ENCODE measurements at places on chromosomes 5 and 9.

DNA sequence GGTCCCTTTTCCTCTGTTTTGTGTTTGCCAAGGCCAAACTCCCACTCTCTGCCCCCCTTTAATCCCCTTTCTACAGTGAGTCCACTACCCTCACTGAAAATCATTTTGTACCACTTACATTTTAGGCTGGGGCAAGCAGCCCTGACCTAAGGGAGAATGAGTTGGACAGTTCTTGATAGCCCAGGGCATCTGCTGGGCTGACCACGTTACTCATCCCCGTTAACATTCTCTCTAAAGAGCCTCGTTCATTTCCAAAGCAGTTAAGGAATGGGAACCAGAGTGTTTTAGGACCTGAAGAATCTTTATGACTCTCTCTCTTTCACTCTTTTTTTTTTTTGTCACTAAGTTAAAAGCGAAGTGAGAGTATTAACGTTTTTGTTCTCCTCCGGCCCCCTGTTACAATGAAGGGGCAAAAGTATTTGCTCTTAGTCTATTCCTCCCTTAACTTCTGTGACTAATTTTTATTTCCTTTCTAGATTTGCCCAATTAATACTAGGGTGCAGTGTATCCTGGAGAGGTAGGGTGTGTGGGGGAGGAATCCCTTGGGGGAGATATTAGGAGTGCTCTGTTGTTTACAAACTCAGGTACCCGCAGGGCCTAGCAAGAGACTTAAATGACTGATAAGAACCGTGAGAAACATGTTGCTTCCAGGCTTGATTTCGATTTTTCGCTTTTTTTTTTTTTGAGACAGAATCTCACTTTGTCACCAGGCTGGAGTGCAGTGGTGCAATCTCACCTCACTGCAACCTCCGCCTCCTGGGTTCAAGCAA is 14.7 kb downstream of the GM2A start:
- DNase-seq: no peak

GRCh38 chr5:177419046-177419445 is 7.4 kb upstream of the GRK6 start:
- no peak for DNase-seq

GRCh38 chr9:125700791-125701190 is 6.2 kb downstream of the MAPKAP1 start:
- DNase-seq: peak; percentile 74

- no peak for DNase-seq
Measured at GRCh38 chr5:112625689-112626438, 111.8 kb upstream of the APC start.

DNA sequence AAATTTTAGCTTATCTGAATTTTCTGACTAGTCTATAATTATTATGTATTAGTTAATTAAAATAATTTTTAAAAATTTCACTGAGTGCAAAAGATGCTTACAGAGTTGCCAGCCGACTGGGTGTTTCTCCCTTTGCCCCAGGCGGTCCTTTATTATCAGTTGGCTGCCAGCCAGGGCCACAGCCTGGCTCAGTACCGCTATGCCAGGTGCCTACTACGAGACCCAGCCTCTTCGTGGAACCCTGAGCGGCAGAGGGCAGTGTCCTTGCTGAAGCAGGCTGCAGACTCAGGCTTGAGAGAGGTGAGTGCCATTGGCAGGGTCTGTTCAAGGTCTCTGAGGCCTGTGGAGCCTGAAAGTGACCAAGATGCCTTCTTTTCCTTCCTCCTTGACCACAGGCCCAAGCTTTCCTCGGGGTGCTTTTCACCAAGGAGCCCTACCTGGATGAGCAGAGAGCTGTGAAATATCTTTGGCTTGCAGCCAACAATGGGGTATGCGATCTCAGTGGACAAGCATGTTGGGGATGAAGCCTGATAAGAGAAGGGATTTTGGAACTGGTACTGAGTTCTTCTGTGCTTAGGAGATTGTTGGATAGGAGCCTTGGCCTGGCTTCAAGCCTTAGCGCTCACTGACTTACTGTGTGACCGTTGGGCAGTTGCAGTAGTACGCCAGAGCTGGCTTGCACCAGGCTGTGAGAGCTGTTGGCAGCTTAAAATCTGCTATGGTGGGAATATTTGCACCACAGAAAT is 10.6 kb downstream of the DELE1 start:
- DNase-seq: no peak

- no peak for DNase-seq
Measured at GRCh38 chr5:8295141-8295540, 426.2 kb downstream of the MTRR start.

GRCh38 chr9:37390759-37391158 is 31.7 kb upstream of the GRHPR start:
- DNase-seq: peak; percentile 44

DNA sequence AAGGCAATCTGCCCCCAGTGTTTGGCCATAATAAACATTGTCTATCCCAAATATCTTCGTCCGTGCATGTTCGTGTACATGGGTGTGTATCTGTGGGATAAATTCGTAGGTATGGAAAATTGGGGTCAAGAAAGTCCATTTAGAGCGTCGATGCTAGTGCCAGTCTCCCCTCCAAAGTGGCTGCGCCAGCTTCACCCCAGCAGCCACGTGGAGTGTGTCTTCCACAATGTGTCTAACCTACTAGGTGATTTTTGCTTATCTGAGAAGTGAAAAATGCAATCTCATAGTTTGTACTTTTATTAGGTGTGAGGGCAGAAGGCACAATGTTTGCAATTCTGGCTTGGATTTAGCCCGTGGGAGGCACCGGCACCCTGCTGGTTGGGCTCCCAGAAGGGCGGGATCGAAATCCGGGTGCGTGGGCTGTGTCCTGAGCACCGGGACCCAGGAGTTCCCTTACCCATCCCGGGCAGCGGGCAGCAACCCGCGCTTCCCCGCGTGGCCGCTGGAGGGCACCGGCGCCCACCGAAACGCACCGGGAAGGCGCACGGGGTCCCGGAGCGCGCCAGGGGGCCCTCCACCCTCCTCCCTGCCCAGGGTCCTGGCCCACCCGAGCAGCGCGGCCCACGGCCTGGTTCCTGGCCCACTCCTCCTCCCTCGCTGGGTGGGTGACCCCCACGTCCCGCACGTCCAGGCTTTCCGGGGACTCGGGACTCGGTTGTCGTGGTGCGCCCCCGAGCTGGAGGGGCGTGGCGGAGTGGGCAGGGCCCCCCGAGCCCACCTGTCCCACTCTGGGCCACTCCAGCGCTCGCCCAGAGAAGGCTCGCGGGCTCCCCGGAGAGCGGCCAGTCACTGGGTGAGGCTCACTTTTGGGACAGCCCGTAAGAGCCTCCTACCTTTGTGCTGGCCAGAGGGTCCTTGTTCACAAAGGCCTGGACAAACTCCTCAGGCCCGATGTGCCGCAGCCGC is 55.4 kb upstream of the RNF130 start:
- peak; percentile 50 for DNase-seq

GRCh38 chr9:13588151-13589033 is 308.9 kb upstream of the MPDZ start:
- DNase-seq: no peak

DNA sequence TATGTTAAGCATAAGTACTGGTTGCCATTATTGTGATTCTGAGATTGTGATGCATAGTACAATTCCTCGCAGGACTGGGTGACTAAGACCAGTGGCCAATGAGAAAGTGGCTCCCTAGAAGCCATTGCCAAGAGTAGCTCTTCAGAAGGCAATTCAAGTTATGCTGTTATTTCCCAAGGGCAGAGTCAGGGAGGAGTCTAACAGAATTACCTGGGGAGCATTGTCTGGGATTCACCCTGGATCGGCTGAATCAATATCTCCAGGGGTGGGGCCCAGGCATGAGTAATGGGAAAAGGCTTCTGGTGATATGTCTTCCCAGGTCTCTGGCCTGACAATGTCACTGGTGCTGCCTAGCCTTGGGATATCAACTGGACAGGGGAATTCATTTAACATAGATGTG is 10.9 kb upstream of the ARHGEF28 start:
- no peak for DNase-seq

- no peak for DNase-seq
Measured at GRCh38 chr5:39015743-39016586, 58.2 kb downstream of the RICTOR start.

DNA sequence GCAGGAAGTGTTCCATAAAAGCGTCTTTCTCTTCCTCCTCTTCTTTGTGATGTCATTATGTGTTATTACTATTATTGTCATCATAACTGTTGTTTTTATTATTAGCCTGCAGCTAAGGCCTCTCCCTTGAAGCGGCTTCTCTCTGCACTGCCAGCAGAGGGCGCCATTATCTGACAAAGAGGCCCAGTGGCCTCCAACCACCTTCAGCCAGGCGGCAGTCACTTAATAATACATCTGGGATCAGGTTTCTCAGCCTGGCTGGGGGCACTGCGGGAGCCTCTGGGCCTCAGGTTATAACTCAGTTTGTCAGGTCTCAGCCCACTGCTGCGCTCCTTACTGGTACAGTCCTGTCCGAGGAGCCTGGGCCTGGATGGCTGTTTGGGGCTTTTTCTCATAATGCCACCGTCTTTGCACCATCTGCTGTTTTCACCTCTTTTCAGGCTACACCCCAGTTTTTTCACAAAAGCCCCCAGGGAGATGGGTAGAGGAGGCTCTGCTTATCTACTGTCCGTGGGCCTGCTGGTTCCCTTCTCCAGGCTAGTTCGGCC is 281.9 kb downstream of the NSG2 start:
- peak; percentile 75 for DNase-seq

GRCh38 chr9:89493671-89494070 is 4.2 kb downstream of the SEMA4D start:
- no peak for DNase-seq

DNA sequence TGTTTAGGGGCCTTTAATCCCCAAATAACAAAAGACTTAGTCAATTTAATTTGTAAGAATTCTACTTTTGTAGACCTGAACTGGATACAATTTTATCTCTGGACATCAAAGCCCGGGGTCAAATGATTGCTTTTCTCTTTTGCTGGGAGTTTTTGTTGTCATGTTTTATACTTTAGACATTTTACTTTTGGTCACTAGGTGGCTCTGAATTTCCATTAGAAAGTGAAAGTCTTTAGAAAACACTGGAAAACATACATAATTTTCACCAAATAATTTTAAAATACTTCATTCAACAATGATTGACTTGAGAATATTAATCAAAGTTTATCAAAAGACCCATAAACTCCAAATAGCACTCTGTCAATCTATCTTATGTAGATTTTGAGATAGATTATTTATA is 2.8 kb upstream of the PCA3 start:
- DNase-seq: no peak

DNA sequence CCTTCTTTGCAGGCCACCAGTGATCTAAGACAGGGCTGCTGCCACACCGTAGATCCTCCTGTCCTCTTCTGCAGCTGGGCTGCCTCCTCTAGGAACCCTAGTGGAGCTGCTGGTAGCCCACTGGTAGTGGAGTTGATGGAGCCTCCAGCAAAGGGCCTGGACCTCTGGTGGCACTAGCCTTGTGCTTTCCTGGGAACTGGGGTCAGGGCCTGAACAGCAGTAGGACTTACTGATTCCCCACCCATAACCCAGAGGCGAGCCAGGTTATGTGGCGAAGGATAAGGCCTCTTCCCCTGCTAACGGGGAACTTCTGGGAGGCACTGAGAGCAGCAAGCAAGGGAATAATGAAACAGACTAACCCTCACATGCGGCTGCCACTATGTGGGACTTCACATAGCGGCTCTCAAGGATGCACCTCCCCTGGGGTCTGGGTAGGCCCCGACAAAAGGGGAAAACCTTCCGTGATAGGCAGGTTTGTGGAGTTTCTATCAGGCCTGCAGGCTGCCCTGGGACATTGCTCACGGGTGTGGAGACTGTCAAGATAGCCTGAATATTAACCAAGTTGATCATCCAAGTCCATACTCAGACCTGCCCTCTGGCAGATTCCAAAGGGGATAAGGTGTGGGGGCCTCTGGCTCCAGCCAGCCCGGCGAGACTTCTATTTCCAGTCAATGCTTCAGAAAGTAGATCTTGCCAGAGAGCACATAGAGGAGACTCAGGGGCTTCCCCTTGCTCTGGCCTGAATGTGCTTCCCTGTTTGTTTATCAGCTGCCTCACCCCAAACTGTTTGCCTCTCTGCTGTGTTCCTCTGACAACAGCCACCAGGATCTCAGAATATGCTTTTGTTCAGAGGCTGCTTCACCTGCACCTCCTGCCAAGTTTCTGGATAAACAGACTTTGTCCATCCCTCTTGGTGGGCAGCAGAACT is 7.4 kb downstream of the SLC22A4 start:
- no peak for DNase-seq

DNA sequence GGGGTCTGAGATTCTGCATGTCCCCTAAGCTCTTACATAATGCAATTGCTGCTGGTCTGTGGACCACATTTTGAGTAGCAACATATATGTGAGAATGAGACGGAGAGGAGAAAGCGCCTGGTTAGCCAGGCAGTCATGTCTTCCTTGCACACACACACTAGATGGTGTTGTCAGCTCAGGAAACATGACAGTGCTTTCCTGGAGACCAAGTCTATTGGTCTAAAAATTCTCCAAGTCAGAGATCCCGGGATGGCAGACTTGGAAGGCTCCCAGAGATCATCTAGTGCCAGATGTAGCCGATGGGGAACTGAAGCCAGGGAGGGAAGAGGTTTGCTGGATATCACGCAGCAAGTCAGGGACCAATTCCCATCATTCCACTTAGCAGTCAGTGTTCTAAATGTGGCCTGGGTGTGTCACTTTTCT is 53.4 kb downstream of the GALNT12 start:
- DNase-seq: no peak

DNA sequence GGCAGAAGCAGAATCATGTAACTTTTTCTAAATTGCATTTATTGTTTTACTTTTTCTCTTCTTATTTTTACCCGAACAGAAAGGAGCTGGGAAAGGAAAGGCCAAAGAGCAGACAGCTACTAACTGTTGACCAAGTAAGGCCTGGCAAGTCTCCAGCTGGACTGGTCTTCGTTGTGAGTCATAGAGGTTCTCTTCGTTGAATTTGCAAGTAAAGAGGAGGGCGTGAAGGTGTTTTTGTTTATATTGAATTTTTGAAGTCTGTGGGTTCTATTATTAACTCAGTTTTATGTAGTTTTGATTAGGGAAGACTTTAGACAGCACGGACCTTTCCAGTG is 416.5 kb upstream of the CCNH start:
- no peak for DNase-seq

DNA sequence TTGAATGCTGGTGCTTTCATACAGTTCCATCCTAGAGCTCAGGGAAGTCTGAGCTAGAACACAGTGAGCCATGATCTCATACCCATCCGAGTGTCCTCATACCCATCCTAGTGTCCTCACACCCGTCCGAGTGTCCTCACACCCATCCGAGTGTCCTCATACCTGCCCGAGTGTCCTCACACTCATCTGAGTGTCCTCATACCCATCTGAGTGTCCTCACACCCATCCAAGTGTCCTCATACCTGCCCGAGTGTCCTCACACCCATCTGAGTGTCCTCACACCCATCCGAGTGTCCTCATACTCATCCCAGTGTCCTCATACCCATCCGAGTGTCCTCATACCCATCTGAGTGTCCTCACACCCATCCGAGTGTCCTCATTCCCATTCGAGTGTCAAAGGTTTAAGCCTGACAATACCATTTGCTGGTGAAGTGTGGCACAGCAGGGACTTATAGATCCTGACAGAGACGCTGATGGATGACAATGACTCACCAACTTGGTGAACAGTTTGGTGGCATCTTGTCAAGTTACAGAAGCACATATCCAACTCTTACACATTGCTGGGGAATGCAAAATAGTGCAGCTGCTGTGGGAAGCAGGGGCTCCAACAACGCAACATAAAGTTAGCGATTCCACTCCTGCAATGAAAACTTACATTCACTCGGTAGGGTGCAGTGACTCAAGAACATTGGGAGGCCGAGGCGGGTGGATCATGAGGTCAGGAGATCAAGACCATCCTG is 77.0 kb upstream of the COL5A1 start:
- DNase-seq: no peak
